CD4-positive, alpha-beta T cell treated with Interleukin-1 beta for 1 hour (primary cell): ENCODE measurements at places on chromosomes 5 and 9.

GRCh38 chr5:34621277-34622097, 34.6 kb upstream of the RAI14 start:
- DNase-seq = no peak

DNA sequence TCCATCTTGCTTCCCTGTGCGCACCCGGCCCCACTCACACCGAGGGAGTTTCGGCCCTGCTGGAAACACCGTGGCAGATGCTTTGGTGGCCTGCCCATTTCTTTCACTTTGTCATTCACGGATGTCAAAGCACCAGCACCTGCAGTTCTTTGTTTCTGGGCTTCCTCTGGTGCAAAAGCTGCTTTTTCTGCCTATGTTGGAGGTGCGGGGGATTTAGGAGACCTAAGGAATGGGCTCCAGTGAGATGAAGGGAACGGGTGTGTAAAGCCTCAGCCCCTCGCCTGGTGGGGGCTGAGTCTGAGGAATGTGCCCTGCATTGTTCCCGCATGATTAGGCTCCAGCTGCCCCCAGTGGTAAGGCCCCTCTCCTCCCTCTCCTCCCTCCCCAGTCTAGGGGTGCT, 62.3 kb downstream of the THBS4 start:
- no peak for DNase-seq

- DNase-seq = no peak
Measured at GRCh38 chr9:38125889-38126288, 56.9 kb upstream of the SHB start.

GRCh38 chr5:24623031-24623430, 21.7 kb downstream of the CDH10 start:
- DNase-seq = no peak
